ENCODE measurements at places on chromosomes 6 and 20.

- DNase-seq: peak; percentile 20
Measured at GRCh38 chr6:38688579-38689087, 14.3 kb downstream of the GLO1 start.

DNA sequence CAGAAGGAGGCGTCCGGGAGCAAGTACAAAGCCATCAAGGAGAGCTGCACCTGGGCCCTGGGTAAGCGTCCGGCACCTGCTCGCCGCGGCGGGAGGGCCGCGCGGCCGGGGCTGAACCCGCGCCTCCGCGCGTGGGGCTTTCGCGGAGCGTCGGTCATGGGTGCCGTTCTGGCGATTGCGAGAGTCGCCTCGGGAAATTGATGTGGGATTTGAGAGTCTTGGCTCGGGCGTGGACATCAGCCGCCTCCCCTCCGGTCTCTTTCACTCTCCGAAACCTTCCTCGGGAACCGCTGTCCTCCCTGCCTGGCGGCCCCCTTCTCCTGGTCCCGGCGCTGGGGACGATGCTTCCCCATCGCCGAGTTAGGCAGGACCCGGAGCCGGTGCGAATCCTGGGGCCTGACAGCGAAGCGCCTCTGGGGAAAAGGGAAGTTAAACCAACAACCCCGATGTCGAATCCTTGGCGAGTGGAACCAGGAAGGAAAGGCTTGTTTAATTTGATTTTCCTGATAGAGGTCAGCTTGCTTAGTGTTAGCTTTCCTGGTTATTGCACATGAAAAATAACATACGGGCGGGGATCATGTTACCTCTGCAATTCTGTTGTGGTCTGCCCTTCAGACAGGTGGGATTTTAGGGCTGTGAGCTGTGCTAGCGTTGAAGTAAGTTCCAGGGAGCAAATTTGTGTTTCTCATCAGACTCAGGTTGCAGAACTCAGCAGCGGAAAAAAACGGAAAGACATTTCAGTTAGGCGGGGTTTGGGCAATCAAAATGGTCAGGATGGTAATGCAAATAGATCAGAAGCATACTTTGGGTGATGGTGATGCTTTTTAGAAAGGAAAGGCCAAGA is 594 bp downstream of the ARFGEF3 start:
- no peak for DNase-seq

GRCh38 chr6:90169374-90169773 is 127.3 kb downstream of the BACH2 start:
- DNase-seq: no peak

GRCh38 chr6:151320140-151320539 is 71.2 kb downstream of the ZBTB2 start:
- no peak for DNase-seq

- DNase-seq: no peak
Measured at GRCh38 chr20:9223296-9223695, 154.4 kb downstream of the PLCB4 start.

DNA sequence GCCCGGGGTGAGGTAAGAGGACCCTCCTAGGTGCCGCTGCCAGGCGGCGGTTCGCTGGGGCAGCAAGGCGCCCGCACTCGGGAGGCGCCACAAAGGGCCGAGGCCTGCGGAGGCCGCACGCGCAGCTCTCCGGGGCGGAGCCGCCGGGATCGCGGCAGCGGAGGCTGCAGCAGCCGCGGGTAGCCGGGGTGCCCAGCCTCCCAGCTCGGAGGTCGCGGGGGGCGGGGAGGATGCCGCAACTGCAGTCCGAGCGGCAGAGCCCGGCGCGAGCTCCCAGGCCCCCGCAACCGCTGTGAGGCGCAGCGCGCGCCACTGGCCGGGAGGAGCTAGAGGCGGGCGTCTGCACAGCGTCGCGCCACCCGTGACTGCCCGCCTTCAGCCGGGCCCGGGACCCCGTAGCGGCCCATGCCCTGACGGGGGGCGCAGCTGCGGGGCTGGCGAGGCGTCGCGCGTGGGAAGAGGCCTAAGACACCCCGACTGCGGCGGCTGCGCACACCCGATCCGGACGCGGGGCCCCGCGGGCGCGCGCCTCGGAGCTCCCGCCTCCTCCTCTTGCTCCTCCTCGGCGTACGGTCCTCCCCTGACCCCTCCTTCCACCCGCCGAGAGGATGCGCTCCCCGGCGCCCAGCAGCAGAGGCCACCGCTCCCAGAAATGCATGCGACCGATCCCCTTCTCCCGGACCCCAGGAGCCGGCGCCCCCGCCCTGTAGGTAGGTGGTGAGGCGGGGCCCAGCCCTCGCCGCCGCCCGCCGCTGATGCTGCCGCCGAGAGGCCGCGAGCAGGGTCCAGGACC is at the start of gene NCOA7:
NCOA7 (plus strand) TSS at position 603 of the 793 bp plus-strand sequence. CDS start 24,395 bp downstream, outside the sequence.
- DNase-seq: peak; percentile 78

GRCh38 chr6:75830959-75831885 is 82.2 kb downstream of the MYO6 start:
- no peak for DNase-seq

DNA sequence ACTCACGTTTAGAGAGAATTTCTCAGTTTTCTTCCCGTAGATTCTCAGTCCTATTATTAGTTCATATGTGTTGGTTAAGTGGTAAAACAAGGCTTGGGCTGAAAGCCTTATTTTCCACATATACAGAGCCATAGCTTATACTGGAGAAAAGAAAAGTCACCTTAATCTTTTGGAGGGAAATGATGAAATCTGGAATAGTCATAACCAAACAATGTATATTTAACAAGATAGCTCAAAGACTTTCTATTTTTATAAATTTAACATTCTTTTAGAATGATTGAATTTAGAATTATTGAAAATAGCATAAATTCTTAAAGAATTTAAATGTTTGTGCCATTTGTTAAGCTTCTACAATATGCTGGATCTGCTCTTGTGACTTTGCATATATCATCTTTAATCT is 85.8 kb downstream of the CDKAL1 start:
- DNase-seq: no peak

DNA sequence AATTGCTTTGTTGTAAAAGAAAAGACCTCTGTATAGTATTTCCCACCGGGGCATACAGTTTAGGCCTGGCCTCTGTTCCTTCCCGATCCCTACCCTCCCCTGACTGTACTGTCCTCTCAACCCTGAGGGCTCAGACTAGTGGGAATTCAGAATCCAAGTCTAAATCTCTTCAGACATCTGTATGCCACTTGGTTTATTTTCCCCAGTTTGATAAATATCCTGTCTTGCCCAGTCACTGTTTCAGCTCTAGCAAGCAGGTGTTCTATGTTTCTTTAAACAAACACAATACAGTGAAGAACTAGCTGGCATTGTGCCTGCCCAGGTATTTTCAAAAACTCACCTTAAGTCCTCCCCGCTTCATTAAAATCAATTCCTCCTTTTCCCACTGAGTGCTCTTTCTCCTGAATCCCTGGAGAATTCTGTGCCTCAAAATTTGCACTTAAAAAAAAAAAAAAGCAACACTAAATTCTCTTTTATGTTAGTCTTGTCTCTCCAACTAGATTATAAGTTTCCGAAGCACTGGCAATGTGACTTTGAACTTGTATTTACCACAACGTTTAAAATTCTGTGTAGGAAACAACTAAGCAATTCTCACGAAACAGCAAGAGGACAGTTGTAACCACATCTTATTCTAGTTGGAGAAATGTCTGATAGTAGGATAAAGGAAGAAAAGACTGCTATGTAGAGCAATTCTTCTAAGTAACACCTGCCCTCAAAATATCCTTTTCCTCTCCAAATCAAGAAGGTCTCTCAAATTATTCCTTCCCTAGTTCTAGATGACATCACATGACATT is 112.0 kb upstream of the CARMIL1 start:
- DNase-seq: no peak

DNA sequence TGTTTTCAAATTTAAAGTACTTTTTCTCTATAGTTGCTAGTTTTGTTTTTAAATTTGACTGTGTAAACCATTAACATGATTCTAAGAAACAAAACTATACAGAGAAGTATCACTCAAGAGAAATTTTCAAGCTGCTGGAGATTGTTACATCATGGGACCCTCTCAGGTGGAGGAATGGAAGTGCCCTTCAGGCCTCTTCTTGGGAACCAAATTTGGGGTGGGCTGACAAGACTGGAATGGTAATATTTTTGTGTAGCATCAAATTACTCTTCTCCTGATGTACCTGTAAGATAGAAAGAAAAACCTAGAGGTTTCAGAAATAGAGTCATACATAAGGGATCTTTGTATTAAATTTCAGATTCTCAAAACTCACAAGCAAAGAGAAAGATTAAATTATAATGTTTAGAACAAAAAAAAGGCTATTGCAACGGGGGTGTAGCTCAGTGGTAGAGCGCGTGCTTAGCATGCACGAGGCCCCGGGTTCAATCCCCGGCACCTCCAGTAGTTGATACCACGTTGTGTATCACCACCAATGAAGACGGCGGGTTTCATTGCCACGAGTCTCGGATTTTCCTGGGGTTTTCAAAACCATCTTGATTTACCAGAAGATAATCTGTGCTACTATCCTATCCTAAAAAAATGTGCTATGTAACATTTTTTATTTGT is 193.7 kb downstream of the GPX5 start:
- no peak for DNase-seq

- DNase-seq: no peak
Measured at GRCh38 chr6:75098709-75099108, 107.1 kb downstream of the COL12A1 start.

DNA sequence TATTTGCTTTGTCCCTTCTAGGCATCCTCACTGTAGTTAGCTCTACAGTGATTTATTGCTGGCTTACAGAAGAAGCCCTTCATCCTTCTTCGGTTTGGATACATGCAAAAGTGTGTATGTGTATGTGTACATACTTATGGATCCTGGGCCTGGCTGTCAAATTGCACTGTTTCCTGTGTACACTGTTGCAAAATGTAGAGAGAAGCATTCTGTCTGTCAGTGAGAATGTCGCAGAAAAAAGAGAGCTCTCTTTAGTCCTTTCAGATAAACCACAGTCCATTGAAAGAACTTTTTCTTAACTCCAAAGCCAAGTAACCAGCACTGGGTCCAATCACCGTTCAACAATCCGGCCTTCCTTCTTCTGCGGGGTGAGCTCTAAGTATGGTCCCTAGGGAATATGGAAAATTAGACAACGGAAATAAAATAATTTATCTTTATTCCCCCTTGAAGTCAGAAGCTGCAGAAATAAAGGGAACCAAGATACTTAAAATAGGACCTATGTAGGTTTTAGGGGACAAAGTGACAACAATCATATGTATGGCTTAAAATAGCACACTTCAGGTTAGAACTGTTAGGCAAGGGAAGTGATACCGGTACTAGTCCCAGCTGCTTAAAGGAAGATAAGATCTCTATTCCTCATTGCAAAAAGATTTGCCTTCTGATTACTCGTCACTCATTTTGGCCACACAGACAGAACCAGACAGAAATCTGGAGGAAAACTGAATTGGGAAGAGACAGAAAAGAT is 107.0 kb downstream of the CD83 start:
- DNase-seq: no peak

DNA sequence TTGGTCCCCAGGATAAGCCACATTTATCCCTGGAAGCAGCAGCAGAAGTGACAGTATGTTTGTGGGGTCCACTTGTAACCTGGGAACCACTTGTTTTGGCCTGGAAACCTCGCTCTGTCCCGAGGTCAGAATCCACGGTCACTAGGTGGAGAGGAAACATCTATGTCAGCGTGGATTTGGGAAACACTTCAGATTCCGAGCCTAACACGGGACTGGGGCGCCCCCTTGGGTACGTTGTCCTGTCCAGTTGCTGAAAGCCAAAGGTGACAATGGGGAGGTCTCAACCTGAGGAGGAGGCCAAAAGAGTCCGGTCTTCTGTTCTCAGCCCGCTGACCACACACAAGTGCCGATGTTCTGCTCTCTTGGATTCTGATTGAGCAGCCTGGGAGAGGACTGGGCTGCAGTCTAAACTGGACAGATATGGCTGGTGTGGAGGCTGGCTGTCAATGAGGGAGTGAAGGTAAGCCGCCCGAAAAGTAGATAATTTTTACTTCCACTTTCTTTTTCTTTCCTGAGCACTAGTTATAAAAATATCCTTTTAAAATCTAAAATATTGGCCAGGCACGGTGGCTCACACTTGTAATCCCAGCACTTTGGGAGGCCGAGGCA is 4.9 kb upstream of the ZFP57 start:
- DNase-seq: no peak

DNA sequence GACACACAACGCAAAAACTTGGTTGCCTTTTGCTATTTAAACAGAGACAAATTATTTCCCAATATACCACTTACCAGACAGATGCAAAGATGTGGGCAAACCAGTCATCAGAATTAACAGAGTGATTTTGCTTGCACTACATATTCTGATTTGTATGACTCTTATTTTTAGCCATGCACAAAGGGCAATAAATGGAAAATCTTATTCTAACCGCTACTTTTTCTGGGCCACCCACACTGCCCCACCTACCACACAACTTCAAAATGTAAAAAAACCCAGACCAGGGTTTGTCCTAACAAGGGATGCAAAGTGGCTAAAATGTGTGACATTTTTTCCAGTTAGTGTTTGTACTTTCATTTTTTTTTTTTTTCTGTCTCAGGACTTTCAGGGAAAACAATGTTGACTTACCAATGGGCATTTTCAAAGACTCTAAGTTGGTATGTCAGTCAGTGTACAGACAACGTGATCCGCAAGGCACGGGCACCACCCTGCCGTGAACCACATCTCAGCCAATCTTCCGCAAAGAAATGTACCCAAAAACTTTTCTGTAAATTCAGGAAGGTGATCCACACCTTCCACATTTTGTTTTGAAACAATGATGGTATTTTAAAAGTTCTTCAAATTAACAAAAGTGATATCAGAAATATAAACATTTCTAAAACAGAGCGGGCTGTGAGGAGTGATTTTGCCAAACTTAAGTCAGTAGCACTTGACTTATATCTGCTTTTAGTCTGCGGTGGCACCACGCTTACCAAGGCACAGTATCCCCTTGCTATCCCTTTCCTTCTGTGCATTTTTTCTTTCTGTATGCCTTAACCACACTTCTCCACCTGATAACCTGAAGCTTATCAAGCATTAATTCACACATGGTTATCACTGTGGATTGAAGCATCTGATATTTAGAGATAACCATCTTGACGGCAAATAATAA is 185.6 kb downstream of the GJA10 start:
- DNase-seq: no peak

DNA sequence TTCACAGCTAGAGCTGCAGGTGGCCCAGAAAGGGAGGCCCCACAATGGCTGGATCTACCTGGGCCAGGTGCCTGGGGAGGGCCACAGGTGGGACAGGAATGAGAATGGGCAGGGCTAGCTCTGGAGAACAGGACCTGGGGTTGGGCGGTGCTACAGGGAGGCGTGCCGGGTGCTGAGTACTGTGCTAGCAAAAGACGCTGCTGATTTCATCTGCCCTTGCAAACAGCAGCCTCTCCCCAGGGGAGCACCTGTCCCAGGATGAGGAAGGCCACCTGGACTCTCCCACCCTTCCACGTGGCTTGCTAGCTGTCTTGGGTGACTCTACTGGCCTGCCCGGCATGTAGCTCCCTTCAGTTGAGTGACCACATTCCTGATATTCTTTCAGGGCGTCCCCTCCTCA is 6.6 kb upstream of the YTHDF1 start:
- DNase-seq: no peak

GRCh38 chr20:18856873-18857272 is 43.3 kb downstream of the SCP2D1 start:
- no peak for DNase-seq

- no peak for DNase-seq
Measured at GRCh38 chr20:1274485-1275311, 8.6 kb downstream of the SNPH start.

- DNase-seq: no peak
Measured at GRCh38 chr20:41786158-41786557, 168.0 kb upstream of the CHD6 start.

GRCh38 chr20:18639501-18639979 is 51.7 kb downstream of the DTD1 start:
- DNase-seq: no peak
